ENCODE measurements at places on chromosomes 3 and 15.
A peak's percentile ranks its signal among the peaks of the same experiment; 100 is the strongest.

DNA sequence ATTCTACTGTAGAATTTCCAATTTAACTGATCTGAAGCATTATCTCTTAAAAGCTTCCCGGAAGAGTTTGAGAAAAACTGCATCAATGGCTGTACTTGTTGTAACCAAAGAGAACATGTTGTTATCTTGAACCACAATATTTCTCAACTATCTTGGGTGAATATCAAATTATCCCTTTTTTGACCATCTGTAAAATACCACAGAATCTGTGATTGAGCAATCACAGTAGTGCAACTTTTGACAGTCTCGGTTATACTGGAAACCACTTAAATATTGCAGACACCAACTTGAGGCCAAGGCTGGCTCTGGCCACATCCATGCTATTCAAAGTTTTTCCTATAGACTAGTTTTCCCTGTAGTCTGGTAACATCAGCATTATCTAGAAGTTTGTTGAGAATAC is 842.8 kb upstream of the EPHA6 start:
- H3K4me1 ChIP-seq, result no peaks in the 10 kb centered on the region
- no peak for DNase-seq
- H3K36me3 ChIP-seq, result no peaks in the 10 kb centered on the region
- H3K27me3 ChIP-seq, result no peaks in the 10 kb centered on the region
- no peak overlapping the region for H3K27ac ChIP-seq

GRCh38 chr3:138063416-138063815 is 52.0 kb downstream of the DZIP1L start:
- H3K27me3 ChIP-seq, result no peaks in the 10 kb centered on the region
- H3K36me3 ChIP-seq, result no peaks in the 10 kb centered on the region
- H3K27ac ChIP-seq, result no peak overlapping the region
- H3K4me1 ChIP-seq, result peaks cover 1% of the 10 kb centered on the region

- no peak overlapping the region for H3K27ac ChIP-seq
- no peak overlapping the region for H3K4me3 ChIP-seq
- no peaks in the 10 kb centered on the region for H3K36me3 ChIP-seq
- peaks cover 2% of the 10 kb centered on the region for H3K4me1 ChIP-seq
These were observed 160.5 kb downstream of the THSD4 start for GRCh38 chr15:71275566-71276335.

DNA sequence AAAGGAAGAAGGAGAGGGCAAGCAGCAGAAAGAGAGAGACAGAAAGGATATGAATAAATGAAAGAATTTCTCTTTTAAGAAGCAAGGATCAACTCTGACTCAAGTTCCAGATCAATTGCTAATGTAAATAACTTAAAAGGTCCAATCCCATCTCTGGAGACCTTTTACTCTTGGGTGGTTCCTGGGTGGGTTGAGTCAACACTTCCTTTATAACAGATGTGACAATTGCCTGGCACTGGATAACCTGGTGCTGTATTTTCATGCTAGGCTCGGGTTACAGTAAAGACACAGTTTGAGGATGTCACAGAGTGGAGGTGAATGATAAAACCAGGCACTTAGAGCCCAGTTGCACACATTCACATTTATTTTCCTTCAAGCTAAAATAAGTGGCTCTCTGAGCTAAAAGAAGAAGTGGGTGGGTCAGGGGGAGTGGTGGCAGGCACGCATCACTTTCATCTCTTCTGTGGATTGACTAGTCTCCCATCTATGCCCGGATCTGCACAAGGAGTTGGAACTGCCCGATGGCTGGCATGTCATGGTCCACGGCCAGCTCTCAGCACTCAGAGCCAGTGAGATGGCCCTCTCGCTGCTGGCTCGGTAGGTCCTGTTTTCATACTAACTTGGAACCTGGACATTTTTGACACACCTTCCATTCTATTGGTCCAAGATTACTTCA is 465.8 kb downstream of the FOXP1 start:
- no peak overlapping the region for H3K4me3 ChIP-seq
- H3K27ac ChIP-seq, result no peak overlapping the region
- DNase-seq, result no peak
- no peaks in the 10 kb centered on the region for H3K36me3 ChIP-seq
- peaks cover 15% of the 10 kb centered on the region for H3K4me1 ChIP-seq
- H3K27me3 ChIP-seq, result no peaks in the 10 kb centered on the region

DNA sequence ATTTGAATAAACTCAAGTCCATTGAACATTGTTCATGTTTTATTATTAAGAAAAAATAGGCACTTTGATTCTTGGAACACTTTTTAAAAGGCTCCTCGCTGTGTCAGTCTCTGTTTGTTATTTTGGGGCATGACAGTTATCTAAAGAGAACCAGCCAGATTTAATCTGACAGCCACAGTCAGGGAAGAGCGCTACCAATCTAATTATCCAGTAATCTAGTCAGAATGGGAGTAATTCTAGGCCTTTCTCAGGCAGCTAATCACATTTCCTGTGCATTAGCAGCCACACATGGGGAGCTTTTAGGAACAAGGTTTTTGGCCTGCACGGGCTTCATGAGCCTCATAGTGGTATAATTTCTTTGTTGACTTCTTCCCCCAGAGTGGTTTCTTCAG is 362.2 kb downstream of the RBMS3 start:
- no peaks in the 10 kb centered on the region for H3K27me3 ChIP-seq
- H3K4me3 ChIP-seq, result no peak overlapping the region
- H3K4me1 ChIP-seq, result peaks cover 11% of the 10 kb centered on the region

DNA sequence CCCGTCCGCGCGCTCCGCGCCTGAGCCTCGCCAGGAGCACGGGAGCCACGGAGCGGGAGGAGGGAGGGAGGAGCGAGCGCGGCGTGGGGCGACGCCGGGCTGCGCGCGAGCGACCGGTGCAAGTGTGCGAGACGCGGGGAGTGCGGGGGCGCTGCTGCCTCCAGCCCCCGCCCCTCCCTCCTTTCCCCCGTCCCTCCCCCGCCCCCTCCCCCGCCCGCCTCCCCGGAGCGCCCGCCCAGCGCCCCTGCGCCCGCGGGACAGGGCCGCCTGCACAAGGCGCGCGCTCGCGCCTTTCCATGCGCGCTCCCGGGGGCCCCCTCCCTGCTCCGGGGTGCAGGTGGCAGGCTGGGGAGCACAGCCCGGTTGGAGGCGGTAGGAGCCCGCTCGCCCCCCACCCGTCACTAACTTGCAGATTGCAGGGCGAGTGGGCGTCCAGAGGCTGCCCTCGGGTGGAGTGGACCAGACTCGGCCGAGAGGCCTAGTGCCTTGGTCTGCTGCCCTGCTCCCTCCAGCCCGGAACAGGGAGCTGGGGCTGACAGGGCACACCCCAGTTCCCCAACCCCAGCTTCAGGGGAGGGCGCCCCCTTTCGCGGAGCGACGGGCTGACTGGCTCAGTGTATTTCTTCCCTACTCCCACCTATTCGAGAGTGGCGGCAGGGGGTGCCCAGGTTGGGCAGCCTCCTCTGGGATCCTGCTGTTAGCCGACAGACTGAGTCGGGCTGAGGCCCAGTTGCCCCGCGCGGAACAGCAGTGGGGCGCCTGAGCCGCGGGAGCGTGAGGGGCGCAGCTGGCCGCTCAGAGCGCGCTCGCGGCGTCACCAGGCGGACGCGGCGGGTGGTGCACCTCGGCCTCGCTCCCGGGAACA is at the start of gene WNT7A:
WNT7A (minus strand) TSS at position 126 of the 865 bp plus-strand sequence. CDS start 255 bp downstream, outside the sequence.
- H3K27me3 ChIP-seq, result no peaks in the 10 kb centered on the region
- no peaks in the 10 kb centered on the region for H3K4me1 ChIP-seq
- no peak within 1 kb of the TSS for H3K27ac ChIP-seq
- no peaks in the 10 kb centered on the region for H3K36me3 ChIP-seq
- no peak for DNase-seq
- H3K4me3 ChIP-seq, result no peak within 1 kb of the TSS

DNA sequence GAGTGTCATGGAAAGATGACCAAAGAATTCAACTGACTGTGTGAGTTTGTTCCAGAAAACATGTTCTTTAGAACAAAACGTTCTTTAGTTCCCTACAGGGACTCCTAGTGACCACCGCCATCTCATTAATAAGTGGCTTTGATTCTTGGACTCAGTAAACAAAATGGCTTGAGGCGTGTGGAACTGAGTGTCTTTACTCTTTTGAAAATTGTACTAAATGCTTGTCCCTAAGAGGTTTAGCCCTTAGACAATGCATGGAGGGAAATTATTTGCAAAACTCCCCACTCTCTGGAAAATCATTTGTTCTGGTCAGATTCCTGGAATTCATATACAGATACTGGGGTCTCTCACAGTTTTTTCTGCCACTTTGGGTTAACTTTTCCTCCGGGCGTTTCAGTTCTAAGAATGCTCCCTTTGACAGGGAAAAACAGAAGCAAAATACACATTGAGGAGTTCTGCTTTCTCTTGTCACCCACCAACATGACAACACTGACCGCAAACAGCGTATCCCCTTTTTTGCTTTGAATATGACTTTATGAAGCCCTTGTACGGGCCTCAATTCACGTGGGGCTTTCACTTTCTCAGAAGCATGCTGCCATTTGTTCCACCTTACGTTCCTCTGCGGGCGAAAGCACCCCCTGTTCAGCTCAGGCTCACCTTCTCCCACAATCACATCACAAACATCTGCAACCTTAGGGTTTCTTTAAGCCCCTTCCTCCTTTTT is 15.3 kb upstream of the NRROS start:
- H3K27ac ChIP-seq, result no peak overlapping the region
- no peaks in the 10 kb centered on the region for H3K36me3 ChIP-seq
- no peaks in the 10 kb centered on the region for H3K4me1 ChIP-seq

- peaks cover 3% of the 10 kb centered on the region for H3K4me1 ChIP-seq
- H3K27ac ChIP-seq, result no peak overlapping the region
- DNase-seq, result no peak
- H3K4me3 ChIP-seq, result no peak overlapping the region
These were observed 46.0 kb downstream of the KLF13 start for GRCh38 chr15:31372635-31373091.

GRCh38 chr15:63157118-63157843 is at the start of gene RPS27L:
TSS of gene RPS27L (minus strand) at chr15:63157477. CDS start at chr15:63157405, 72 bp downstream.
- H3K27ac ChIP-seq, result peak within 1 kb of the TSS; percentile 37
- no peaks in the 10 kb centered on the region for H3K36me3 ChIP-seq
- H3K4me1 ChIP-seq, result peaks cover 2% of the 10 kb centered on the region

GRCh38 chr3:96347289-96347688 is 467.1 kb upstream of the EPHA6 start:
- no peaks in the 10 kb centered on the region for H3K4me1 ChIP-seq
- no peak for DNase-seq
- H3K27ac ChIP-seq, result no peak overlapping the region

GRCh38 chr3:152205097-152205593 is 63.6 kb upstream of the MBNL1 start:
- no peaks in the 10 kb centered on the region for H3K36me3 ChIP-seq
- H3K4me3 ChIP-seq, result no peak overlapping the region
- H3K4me1 ChIP-seq, result no peaks in the 10 kb centered on the region
- H3K27me3 ChIP-seq, result no peaks in the 10 kb centered on the region
- DNase-seq, result no peak

DNA sequence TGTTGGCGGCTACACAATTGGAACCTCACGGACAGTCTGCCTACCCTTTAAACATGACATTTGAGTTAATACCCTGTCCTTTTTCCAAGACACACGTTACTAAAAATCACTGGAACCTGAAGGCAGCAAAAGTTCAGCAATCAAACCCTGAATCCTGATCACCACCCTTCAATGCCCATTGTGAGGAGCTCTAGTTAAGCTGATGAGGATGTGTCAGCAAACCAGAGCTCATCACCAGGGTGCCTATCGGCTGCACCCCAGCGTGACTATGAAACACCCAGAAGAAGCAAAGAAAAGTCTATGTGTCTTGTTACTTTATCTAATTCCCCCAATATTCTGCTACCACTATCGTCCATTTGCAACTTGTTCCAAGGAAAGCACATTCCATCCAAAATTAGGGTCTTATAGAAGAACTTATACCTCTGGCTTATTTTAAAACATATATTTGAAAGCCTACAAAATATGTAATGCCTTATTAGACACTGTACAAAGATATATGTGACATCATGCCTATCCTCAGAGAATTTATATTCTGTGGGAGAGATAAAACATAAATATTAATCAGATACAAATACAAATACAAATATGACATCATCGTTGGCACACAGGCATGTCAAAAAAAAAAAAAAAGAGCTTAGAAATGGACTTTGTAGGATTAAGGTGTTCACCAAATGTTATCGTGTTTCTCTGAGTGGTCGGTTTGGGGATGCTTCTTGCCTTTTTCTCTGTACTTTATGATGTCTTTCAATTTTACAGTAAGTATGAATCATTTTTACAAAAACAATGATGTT is 219.7 kb upstream of the SETMAR start:
- H3K4me1 ChIP-seq, result no peaks in the 10 kb centered on the region
- DNase-seq, result no peak
- no peak overlapping the region for H3K27ac ChIP-seq
- H3K27me3 ChIP-seq, result no peaks in the 10 kb centered on the region
- no peak overlapping the region for H3K4me3 ChIP-seq

- H3K27me3 ChIP-seq, result no peaks in the 10 kb centered on the region
- H3K27ac ChIP-seq, result no peak overlapping the region
- H3K4me1 ChIP-seq, result no peaks in the 10 kb centered on the region
- H3K4me3 ChIP-seq, result no peak overlapping the region
- no peak for DNase-seq
These were observed 78.8 kb downstream of the WNT5A start for GRCh38 chr3:55408193-55408826.

DNA sequence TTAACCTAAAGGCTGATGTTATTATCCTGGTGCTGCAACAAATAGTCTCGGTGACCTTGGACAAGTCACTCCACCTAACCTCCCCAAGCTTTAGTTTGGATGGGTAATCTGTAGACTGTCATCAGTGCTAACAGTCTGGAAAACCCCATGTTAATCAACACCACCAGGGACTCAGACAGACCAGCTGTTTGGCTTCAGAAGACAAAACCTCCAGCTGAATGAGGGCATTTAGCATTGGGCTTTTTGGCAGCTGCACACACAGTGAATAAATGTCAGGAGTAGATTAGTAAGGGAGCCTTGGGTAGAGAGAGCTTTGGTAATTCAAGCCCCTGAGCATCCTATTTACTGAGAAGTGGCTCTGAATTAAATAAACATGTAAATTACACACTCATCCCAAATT is 24.9 kb upstream of the C3orf80 start:
- H3K4me1 ChIP-seq, result no peaks in the 10 kb centered on the region
- no peaks in the 10 kb centered on the region for H3K36me3 ChIP-seq
- DNase-seq, result no peak
- no peaks in the 10 kb centered on the region for H3K27me3 ChIP-seq
- no peak overlapping the region for H3K27ac ChIP-seq
- H3K4me3 ChIP-seq, result no peak overlapping the region

- H3K27ac ChIP-seq, result no peak overlapping the region
- H3K27me3 ChIP-seq, result no peaks in the 10 kb centered on the region
- DNase-seq, result no peak
- peaks cover 18% of the 10 kb centered on the region for H3K4me1 ChIP-seq
These were observed 152.8 kb downstream of the DNAJB8 start for GRCh38 chr3:128313935-128314334.

- H3K27me3 ChIP-seq, result no peaks in the 10 kb centered on the region
- H3K36me3 ChIP-seq, result no peaks in the 10 kb centered on the region
- H3K4me3 ChIP-seq, result no peak overlapping the region
- no peaks in the 10 kb centered on the region for H3K4me1 ChIP-seq
These were observed 41.9 kb upstream of the ABHD10 start for GRCh38 chr3:111936967-111937366.

DNA sequence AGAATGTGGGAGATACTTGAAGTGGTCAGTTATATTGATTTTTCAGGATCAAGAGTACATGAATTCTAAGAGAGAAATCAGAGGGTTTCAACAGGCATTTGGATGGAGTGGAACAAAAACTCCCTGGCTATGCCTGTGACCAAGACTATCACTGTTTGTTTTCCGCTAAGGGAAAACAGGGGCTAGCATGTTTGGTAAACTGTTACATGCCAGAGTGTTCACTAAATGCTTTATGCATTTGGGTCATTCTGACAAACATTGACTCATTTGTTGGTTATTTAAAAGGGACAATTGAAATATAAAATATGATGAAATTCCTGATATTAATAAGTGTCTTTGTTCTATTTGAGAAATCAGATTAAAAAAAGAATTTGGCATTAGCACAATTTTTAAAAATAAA is 603.9 kb upstream of the KCNMB2 start:
- H3K27ac ChIP-seq, result no peak overlapping the region
- H3K27me3 ChIP-seq, result no peaks in the 10 kb centered on the region
- no peak for DNase-seq
- H3K36me3 ChIP-seq, result no peaks in the 10 kb centered on the region
- no peak overlapping the region for H3K4me3 ChIP-seq

Data from ovary (tissue), 10 donors.